GM20000 (cell line): ENCODE measurements at places on chromosomes 3 and 15.

DNA sequence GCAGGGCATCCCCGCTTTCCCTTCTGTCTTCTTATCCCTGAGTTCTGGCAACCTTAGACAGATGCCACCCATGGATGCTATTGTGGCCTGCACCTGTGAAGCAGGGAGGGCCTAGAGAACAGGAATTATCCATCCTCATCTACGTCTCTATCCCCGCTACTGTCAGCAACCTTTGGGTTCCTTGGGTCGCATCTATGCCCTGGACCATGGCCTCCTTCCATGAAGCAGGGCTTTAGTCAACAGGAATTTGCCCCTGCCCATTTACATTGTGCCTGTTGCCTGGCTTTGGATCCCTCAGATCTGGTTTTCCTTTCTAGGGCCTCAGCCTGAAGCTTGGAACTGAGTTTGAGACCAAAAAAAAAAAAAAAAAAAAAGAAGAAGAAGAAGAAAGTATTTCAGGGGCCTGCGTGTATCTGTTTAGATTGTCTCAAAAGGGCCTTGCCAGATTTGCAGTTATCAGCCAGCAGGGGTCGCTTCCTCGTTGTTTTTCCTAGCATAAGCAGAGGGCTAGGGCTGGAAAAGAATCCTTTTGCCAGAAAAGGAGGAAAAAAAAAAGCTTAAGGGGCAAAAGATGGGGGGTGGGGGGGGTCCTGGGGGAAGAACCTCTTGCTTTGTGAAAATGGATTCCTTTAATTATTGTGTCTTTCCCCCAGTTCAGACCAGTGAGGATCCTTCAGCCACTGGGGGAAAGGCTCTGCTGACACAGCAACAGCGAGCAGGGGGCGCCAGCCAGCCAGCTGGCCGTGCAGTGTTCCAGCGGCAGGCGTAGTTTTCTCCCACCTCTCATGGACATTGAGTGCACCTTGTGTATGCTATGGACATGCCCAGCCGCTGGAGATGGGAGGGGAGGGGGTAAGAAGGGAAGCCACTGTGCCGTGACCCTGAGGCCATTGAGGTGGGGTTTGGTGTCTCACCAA lies 65.7 kb upstream of the ALDH1L1 start:
- DNase-seq: no peak

DNA sequence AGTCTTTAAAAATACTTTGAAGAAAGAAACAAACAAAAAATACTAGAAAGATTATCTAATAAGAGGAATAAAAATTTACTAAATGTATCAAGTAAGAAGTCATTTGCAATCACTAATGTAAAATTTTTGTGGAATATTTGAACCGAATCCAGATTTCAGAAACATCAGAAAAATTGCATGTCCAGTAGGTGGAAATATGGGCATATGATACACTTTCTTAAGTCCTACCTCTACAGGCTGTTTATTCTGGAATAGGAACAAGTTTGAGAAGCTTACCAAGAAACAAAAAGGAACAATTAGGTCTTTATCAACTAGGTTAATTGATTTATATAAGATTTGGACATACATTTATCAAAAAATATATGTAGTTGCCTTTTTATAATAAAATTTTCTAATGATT lies 292.9 kb upstream of the ROBO1 start:
- no peak for DNase-seq

DNA sequence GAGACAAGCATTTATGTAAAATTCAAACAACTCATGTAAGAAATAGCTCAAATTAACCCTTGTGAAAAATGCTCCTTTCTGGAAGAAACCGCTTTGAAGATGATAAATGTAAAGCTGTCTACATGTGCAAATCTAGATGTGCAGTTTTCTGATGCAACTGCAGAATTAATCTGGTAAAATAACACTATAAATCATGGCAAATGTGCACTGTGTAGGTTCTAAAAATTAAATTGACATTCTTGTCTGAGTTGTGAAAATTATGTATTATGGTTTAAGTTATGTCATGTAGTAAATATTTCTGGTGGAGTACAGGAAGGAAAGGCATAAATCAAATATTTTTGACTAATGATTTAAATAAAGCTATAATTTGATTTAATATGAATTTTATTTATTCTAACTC lies 678.1 kb upstream of the SEMA6D start:
- DNase-seq: no peak

- DNase-seq: no peak
Measured at GRCh38 chr3:152413240-152413639, 144.5 kb downstream of the MBNL1 start.

DNA sequence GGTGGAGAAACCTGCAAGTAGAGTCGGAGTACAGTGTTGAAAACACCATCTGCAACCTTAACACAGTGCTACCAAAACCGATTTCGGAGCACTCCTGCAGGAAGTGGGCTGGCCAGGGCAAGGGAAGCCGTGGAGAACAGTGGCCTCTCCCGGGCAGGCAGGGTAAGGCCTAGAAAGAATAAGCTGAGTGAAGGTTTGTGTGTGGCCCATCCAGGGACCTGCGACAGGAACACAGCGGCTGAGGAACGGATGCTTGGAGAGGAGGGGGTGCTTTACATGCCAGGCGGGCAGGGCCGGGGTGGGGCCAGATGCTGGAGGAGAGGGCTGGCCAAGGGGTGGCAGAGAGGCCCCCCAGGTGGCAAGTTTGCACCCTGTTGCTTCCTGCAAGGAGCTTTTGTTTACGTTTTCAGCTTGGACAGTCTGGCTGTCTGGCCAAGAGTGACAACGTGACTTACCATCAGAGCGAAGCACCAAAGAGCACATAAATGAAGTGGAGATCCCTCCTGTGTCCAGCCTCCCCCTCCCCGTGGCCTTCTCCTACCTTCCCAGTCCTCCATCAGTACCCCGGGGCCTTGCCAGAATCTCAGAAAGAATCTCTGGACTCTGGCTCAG lies 156.5 kb downstream of the PGPEP1L start:
- DNase-seq: peak; percentile 60

DNA sequence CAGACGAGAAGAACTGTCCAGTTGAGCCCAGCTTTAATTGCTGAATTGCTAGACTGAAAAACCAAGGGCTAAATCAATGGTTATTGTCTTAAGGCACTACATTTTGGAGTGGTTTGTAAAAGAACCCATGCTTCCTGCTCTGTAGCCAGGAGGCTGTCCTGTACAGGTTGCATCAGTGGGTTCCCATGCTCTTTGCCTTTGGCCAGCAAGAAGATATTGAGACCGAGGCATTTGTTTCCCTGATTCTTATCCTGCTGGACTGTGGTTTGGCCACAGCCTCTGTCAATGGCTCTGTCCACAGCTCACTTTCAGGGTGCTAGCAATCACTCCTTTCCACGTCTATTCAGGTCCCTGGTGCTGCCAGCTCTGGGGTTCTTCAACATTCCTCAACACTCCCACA lies 89.6 kb downstream of the FAM43A start:
- no peak for DNase-seq

DNA sequence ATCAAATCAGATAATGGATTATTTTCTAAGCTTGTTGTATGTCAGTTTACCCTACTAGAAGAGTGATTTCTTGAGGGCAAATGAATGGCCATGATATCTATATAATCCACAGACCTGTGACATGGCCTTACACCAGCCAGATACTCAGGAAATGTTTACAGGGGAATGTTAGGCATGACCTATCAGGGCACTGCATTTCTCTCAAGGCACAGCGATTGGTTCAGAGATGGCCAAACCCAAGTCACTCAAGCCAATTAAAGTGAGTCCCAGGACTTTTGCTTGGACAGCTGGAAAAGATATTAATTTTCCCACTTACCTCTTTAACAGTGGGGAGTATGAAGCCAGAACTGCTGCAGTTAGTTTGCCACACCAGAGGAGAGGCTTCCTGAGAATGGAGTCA lies 28.7 kb upstream of the GATA2 start:
- no peak for DNase-seq

GRCh38 chr3:42914771-42915515 lies 9.0 kb downstream of the ZNF662 start:
- no peak for DNase-seq

DNA sequence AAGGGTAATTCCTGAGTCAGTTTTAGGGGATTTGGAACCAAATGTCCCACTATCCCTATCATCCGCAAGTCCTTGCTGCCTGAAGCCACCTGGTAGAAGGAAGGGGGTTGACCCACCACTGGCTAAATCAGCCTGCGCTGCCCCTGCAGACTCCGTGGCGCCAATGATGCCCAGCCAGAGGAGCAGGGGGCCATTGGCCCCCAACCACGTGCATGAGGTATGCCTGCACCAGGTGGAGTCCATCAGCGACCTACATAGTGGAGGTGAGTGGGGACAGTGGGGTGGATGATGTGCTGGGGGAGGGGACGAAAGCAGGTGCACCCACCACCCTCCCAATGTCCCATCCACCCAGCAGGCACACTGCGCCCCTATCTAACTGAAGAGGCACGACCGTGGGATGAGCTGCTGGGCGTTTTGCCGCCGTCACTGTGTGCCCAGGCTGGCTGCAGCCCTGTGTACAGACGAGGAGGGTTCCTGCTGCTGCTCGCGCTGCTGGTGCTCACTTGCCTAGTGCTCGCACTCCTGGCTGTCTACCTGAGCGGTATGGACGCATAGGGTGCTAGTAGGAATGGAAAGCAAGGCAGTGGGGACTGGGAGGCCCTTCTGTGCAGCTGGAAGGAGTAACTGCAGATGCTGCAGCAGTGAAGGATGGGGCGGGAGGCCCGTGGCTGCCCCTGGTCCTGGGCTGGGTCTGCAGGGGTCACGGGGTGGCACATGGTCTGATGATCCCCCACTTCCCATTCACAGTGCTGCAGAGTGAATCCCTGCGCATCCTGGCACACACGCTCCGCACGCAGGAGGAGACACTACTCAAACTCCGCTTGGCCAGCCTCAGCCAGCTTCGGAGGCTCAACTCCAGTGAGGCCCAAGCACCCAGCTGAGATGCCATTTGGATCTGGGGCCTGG lies 5.7 kb downstream of the IFRD2 start:
- DNase-seq: no peak

- DNase-seq: no peak
Measured at GRCh38 chr3:32495085-32495484, 7.6 kb downstream of the CMTM6 start.

GRCh38 chr3:38763569-38763968 lies 52.4 kb downstream of the SCN10A start:
- no peak for DNase-seq

DNA sequence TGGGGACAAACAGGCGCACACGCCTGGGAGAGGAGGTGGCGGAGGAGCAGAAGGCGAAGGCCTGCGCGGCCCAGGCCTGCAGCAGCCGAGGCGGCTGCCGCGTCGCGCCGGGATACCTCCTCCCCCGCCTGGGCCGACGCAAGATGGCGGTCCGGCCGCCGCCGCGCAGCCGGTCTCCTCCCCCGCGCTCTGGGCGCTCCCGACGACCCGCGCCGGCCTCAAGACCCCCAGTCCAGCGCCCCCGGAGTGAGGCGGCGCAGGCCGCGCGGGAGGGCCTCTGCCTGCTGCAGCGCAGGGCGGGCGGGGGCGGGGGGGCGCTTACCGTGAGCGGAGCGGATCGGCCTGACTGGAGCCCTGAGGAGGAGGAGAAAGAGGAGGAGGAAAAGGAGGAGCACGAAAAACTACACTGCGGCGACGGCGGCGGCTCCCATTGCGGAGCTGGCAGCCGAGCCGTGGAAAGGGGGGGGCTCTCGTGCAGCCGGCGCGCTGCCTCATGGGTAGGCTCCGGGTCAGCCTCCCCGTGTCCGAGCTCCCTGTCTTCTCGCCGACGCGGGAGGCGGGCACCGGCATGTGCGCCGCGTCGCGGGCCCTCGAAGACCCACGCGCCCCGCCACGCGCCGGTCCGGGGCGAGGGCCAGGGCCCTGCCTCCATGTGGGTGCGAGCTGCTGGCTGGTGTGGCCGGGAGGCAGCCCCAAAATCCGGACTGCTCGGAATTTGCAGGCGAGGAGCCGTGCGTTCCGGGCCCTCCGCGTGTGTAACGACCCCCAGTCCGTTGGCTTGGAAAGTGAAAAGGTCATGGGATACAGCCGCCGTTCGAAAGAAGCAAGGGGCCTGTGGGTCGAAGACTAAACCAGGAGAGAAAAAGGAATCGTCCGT lies at the start of gene ZNF280D:
ZNF280D (minus strand) TSS at position 374 of the 877 bp plus-strand sequence. CDS start 26,400 bp downstream, outside the sequence.
- DNase-seq: peak; percentile 90

GRCh38 chr3:14811684-14812083 lies 7.1 kb upstream of the FGD5 start:
- no peak for DNase-seq

GRCh38 chr3:155281912-155282311 lies 11.6 kb downstream of the STRIT1 start:
- no peak for DNase-seq

- DNase-seq: no peak
Measured at GRCh38 chr3:48859206-48859605, 11.5 kb upstream of the PRKAR2A start.

DNA sequence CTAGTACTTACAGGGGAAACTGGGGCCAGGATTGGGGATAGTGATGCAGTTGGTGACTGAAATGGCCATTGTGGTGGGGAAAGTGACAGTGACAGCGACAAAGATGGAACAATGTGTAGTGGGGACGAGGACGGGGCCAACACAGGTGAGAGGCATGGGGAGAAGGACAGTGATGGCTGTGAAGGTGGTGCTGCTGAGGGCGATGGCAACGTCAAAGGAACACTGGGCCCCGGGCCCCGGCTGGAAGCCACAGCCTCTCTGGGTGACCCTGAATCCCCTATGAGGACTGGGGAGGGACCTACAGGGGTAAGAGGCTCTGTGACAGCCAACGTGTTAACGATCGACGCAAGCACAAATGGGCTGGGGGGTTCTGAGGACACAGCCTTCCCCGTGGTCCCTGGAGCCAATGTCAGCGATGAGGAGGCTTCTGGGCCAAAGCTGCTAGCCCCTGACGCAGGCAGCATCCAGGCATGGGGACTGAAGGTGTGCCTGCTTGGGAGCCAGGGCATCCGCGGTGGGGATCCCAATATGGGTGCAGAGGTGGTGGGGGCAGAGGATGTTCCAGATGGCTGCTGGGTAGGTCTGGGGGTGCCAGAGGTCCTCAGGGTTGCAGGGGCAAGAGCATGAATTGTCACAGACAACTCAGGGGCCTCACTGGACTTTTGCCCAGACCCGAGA lies 25.2 kb upstream of the GOLGA6C start:
- peak; percentile 4 for DNase-seq

GRCh38 chr3:38353151-38353550 lies 6.6 kb downstream of the XYLB start:
- DNase-seq: no peak

- no peak for DNase-seq
Measured at GRCh38 chr3:64213962-64214379, 11.3 kb downstream of the PRICKLE2 start.
